ENCODE measurements at places on chromosomes 3 and 15.

DNA sequence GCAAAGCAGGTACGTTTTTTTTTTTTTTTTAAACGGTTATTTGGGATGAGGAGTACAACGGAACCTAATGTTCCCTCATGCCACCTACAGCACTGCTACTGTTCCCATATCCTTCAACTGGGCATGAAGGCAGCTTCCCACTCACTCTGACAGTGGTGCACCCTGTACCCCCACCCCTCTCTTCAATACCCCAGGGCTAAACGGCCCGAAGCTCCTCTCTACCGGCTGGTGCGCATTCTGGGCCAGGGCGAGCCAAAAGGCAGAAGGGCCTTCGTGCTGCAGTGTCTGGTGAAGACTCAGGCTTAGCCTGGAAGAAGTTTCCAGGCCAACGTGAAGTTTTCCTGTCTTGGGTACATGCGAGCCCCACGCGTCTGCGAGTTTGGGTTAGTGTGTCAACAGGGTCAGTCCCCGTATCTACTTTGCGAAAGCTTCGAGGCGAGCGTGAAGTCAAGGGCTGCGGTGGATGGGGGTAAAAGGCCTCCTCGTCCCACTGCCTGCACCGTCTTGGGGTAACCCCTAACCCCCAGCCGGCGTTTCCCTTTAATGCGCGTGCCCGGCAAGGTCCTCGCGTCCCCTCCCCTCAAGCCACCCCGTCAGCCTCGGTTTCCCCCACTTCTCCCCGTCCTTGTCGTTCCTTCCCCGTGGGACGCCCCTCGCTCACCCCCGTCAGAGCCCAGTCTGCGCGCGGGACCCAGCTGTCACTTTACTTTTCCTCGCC lies 765 bp upstream of the UBE2E2 start:
- no peak for DNase-seq

DNA sequence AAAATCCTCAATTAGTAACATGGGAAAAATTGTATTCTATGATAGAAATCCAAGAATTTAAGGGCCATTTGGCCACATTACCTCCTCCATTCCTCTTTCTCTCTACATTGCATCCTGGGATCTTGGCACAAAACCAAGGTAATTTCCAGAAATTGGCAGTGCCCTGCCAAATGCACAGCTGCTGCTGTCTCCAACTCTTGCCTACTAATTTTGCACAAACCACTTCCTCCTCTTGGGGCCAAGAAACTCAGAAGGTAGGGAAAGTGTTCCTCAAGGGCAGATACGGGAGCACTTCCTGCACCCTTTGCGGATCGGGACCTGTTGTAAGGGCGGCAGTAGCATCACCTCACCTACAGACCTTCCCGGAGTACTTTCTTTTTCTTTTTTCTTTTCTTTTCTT lies 57.8 kb downstream of the MAP3K13 start:
- DNase-seq, result no peak

- DNase-seq, result no peak
These were observed 1215.5 kb downstream of the ROBO2 start for GRCh38 chr3:78255403-78255802.

DNA sequence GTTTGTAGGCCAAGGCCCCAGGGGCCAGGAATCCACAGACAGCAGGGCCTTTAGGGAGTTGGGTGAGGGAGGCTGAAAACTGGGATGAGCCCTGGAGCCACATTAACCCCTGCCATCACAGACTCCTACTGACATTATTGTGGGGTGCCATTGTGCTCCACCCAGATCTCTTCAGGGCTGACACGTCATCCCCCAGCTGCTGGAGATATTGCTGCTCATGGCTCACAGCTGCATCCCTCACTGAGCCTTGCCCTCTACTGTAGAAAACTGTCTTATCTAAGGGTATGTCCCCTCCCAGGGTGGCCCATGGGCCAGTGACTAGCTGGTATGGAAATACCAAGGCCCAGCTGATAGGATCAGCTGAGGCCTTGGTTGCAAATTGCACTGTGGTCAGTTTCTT lies 87.3 kb upstream of the PRR23C start:
- no peak for DNase-seq

DNA sequence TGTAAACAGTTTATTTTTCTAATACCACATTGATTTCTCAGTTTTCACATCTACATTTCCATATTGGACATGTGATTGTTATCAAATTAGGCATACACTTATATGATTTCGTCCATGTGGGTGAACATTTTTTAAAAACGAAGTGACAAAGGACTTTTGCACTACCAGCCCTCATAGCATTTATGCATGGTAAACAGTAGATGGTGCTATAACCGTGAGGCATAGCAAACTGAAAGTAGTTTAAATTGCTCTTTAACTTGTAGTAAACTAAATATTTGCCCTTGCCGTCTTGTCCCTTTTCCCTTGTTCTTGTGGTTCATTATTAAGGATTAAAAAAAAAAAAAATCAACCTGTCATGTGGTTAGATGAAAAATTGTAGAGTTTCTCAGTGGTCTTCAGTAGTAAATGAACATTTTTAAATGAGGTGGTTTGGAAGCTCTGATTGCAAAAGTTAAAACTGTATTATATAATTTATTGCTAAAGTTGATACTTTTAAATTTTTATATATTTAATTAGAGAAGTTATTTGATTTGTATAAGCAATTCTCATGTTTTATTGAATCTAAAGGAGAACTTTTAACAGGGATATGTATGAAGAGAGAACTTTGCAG lies 24.0 kb downstream of the STX19 start:
- peak; percentile 30 for DNase-seq

DNA sequence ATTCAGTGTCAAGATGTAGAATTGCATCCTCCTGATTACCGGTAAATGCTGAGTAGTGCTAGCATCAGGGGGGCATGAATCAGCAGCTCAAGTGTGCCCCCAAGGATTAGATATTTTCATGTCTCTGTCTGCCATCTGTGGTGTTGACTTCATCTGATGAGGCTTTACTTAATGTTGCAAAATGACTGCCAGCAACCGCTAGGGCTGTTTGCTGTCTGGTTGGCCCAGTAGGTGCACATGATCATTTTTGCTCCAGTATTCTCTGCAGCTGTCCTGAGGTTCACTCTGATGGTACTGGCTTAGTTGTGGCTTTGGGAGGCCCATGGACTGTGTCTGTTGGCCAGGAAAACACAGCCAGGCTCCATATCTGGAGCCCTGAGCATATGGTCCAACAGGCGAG lies 316.4 kb downstream of the SOX2 start:
- no peak for DNase-seq

- no peak for DNase-seq
These were observed 55.1 kb upstream of the PCSK6 start for GRCh38 chr15:101544613-101544945.

GRCh38 chr3:143627336-143627735 lies 220.9 kb downstream of the SLC9A9 start:
- DNase-seq, result no peak
